Lower lobe of right lung (tissue), 2 donors: ENCODE measurements at places on chromosomes 2 and 18. TPM values are rescaled to one million over a fixed set of nuclear protein-coding genes. Genes with fewer than 3 reads are reported as not detected.

DNA sequence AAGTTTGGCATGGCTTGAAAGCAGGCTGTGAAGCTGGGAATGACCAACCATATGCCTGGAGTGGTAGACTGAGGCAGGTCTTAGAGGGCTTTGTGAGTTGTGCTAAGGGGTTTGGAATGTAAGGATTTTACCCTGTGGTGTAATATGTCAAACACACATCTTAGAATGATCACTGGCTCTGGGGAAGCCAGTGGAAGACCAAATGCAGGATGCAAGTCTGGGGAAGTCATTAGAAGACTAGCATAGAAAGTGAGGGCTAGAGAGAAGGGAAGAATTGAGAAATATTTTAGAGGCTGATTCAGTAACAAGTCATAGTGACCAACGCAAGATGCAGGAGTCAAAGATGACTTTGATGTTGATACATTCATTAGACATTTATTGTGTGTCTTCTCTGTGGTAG lies 3.5 kb upstream of the FHOD3 start:
- H3K27me3 ChIP-seq = peaks cover 35% of the 10 kb centered on the region
- H3K4me3 ChIP-seq = no peak overlapping the region
- H3K4me1 ChIP-seq = peaks cover 20% of the 10 kb centered on the region
- no peak overlapping the region for H3K27ac ChIP-seq
- no peak for DNase-seq

The MAT2A gene
- 183 TPM for total RNA-seq

The CYTIP gene
- total RNA-seq = 40.5 TPM

The CHST10 gene
- 7.6 TPM for total RNA-seq

The ZNF521 gene
- 12.7 TPM for total RNA-seq
